HepG2 (cell line): ENCODE measurements at places on chromosomes 16 and 17. TPM values are rescaled to one million over a fixed set of nuclear protein-coding genes. Genes with fewer than 3 reads are reported as not detected.

DNA sequence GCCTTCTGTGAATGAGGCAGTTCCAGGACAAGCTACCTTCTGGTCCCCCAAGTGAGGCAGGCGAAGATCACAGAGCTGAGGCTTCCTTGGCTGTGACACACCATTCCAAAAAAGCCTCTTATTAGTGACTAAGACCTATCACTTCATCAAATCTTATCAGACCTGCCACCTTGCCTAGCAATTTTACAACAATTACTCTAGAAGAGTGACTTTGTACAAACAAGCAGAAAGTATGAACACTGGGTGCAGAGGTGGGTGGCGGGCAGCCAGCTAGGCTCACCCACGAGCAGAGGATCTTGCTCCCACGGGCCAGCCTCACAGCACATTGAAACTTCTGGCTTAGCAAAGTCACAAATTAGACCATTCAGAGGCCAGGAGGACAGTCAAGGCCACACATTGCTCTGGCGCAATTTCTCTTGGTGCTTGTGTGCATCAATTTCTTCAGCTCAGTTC is 2.2 kb upstream of the ICAM2 start:
- DNase-seq, result no peak

The ZDHHC1 gene
- polyA plus RNA-seq, result 0.47 and 0.51 TPM in 2 replicates

DNA sequence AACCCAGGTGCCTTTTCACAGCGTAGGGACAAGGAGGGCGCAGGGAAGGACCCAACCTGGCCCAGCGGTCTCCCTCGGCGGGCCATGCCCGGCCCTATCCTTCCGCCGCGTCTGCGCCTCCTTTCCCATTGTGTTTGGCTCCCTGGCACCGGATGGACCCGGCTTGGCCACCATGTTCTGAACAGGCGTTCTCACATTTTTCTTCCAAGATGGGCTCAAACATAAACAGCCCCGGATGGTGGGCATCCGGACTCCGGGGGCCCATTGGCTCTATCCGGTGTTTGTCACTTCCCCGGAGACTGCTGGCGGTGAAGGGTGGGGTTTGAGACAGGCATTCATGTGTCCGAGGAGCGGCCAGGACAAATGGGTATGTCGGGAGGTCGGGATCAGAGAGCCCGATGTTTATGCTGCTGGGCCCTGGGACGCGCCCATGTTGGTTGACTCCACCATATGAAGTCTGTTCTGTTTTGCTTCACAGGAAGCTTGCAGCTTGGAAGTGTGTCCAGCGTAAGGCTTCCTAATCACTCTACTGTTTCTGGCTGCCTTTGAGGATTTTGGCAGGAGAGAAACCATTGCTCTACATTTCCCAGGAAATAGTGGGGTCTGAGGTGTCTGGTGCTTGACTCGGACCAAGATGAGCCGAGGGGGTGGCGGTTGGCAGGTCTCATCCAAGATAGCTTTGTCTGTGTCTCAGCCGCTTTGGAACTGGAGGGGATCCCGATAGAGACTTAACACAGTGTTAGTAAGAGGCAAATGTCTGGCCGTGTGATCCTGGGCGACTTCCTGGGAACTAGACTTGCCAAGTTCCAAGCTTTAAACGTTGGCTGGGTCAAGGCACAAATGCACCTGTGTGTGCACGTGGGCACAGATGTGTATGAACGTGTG is 188.3 kb downstream of the IRF8 start:
- no peak for DNase-seq

GRCh38 chr16:79661578-79661977 is 61.0 kb upstream of the MAF start:
- DNase-seq, result no peak

GRCh38 chr17:45849536-45849990 is 4.9 kb downstream of the SPPL2C start:
- no peak for DNase-seq

GRCh38 chr16:83393196-83393981 is 414.4 kb upstream of the HSBP1 start:
- DNase-seq, result no peak

The OTOA gene
- polyA plus RNA-seq, result 0.01 and 0.05 TPM in 2 replicates

DNA sequence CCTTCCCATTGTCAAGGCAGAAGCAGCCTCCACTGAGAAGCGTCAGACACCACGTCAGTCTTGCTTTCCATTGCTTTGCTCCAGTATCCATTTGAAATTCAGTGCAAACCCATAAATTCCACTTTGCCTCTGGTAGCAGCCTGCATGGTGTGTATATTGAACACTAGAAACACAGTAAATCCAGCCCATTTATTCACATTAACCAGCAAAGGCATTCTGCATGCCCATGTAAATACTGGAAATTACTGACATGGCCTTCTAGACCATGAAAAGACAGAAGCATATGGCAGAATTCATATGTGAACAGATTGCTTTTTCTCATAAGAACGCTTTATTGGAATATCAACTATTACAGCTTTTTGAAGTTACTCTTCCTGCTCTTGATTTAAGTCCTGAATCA is 595.0 kb downstream of the WWOX start:
- DNase-seq, result no peak

GRCh38 chr16:20089246-20089965 is 15.7 kb upstream of the GPR139 start:
- no peak for DNase-seq

DNA sequence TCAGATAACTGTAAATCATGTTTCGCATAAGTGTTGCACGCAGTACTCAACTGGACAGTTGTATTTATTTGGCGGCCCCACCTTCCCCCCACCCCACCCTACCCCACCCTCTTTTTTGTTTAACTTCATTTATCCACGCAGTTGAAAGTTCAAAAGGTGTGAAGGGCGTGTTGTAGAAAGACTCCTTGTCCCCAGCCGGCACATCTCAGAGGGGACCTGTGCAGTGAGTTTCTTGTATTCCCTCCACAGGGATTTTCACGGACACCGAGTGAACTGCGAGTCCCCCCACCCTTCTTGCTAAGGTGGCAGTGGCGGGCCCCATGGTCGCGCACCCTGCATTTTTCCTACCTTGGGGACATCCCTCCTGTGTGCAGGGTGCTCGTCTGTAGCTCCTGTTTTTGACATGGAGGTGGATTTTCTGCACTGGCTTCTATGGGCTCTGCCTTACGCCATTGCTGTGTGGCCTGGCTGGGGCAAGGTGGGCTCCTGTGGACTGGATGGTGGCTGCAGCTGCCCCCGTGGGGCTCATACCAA is 36.2 kb downstream of the ADCY7 start:
- no peak for DNase-seq

The STH gene
- polyA plus RNA-seq, result 0.37 TPM in 1 of 2 replicates, not detected in the other

The LAT gene
- polyA plus RNA-seq, result 3.0 and 4.3 TPM in 2 replicates

The IRX5 gene
- not detected in 2 replicates for polyA plus RNA-seq

GRCh38 chr17:50214976-50215760 is 13.7 kb upstream of the COL1A1 start:
- no peak for DNase-seq

The CPNE7 gene
- 0.59 and 2.1 TPM in 2 replicates for polyA plus RNA-seq

The FBXW10 gene
- polyA plus RNA-seq, result 0.17 and 0.30 TPM in 2 replicates
